ENCODE measurements at places on chromosomes 2 and 18.

- no peak for DNase-seq
Measured at GRCh38 chr2:201467666-201468065, 16.1 kb downstream of the STRADB start.

DNA sequence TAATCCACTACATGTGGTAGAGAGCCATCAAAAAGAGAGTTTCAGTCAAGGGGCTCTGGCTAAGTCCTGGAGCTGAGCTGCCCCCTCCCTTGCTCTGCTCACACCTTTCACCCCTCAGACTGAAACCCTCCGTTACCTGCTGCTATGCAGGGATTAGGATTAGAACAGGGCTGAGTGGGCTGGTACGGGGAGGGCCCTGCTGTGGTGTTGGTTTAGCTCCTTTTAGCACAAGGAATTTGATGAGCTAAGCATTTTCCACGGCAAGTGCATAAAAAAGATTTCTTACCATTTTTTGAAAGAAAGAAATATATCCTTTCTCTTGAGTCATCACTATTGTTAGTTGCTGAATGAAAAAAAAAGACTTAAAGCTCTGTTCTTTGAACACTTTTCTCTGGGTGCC is 46.3 kb downstream of the TCF7L1 start:
- DNase-seq: no peak

- DNase-seq: no peak
Measured at GRCh38 chr2:144504218-144504641, 15.7 kb downstream of the ZEB2 start.

GRCh38 chr2:187500585-187501359 is 52.7 kb upstream of the CALCRL start:
- DNase-seq: no peak

GRCh38 chr2:210888035-210888434 is 331.6 kb downstream of the CPS1 start:
- no peak for DNase-seq

DNA sequence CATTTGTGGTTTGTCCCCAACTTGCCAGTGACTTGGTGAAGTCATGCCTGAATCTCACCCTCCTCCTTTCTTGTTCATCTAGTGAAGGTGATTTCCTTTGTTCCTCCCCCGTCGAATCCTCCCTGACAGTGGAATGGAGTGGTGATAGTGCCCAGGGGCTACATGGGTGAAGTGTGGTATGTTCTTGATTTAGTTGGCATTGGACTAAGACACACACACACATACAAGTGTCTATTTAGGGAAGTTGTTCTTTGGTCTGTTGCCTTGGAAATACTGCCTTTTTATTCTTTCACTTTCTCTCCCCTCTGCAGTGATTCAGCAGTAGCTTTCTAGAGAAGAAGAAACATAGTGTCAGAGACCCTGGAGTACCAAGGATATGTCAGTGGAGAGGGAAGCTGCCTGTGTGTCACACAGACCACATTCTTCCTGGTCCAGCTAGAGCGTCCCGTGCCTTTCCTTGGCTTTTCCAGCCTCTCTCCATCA is 10.9 kb downstream of the INPP4A start:
- no peak for DNase-seq

GRCh38 chr2:26043862-26044696 is 10.2 kb downstream of the RAB10 start:
- no peak for DNase-seq

- no peak for DNase-seq
Measured at GRCh38 chr18:56167366-56167765, 471.0 kb downstream of the TXNL1 start.

Data from urothelium cell line (cell line).